ENCODE measurements at places on chromosomes 5 and 9.

DNA sequence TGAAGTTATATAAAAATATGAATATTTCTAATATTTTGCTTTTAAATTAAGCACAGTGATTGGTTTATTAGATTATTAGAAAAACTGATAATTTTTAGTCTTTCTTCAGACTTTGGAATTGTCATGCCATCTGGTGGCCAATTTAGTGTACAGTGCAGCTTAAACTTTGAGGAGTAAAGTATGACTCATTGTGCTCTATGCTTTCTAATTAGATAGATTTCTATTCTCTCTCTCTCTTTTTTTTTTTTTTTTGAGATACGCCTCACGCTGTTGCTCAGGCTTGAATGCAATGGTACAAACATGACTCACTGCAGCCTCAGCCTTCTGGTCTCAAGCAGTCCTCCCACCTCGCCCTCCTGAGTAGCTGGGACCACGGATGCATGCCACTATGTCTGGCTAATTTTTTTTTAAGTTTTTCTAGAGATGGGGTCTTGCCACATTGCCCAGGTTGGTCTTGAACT, 42.1 kb upstream of the GPR21 start:
- peak; percentile 36 for DNase-seq

- no peak for DNase-seq
Measured at GRCh38 chr9:28925157-28925556, 1351.9 kb upstream of the C9orf72 start.

DNA sequence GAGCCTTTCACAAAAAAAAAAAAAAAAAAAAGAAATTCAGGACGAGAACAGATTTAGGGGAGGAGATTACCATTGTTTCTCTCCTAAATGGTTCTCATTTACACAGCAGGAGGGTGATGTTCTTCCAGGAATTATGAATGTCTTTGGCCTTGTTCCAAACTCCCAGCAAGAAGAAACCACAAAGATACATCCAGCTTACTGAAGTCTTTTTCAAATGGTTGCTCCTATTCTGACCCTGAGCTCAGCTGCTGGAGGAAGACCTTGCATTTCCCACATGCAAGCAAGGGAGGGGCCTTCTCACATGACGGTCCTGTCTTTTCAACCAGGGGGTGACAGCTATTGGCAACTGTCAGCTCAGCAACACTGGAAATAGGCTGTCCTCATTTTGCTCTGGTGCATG, 203.0 kb upstream of the VLDLR start:
- DNase-seq = no peak

GRCh38 chr5:90022711-90023053, 386.9 kb downstream of the CETN3 start:
- no peak for DNase-seq

GRCh38 chr9:113665064-113665463, 201.5 kb downstream of the RGS3 start:
- no peak for DNase-seq

DNA sequence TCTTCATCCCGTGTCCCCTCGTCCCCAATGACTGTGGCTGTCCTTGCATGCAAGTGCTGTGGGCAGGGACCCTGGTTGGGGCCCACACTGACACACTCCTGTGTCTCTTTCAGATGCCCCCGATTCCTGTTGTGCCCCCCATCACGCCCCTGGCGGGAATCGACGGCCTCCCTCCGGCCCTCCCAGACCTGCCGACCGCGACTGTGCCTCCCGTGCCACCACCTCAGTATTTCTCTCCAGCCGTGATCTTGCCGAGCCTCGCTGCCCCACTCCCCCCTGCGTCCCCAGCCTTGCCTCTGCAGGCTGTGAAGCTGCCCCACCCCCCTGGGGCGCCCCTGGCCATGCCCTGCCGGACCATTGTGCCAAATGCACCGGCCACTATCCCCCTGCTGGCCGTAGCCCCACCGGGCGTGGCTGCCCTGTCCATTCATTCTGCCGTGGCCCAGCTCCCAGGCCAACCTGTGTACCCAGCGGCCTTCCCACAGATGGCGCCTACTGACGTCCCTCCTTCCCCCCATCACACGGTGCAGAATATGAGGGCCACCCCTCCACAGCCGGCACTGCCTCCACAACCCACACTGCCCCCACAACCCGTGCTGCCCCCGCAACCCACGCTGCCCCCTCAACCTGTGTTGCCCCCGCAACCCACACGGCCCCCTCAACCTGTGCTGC, 75.0 kb downstream of the WNK2 start:
- DNase-seq = no peak

GRCh38 chr9:115712981-115713380, 440.6 kb upstream of the PAPPA start:
- no peak for DNase-seq

DNA sequence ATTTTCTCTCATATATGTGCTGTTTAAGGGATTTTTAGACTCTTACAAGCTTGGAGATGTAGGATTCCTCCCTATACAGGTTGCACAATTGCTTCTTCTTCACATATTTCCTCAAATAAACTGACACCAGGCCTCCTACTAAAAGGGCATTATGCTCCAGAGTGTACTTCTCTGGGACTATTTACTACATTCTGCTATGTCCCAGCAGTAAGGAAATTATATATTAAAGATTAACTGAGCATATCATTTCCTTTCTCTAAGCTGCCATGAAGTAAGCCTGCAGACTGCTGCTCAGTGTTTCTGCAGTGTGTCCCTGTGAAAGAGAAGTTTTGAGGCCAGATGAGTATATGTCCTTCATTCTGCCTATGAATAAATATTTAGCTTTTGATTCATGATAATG, 356.9 kb upstream of the NUDT12 start:
- DNase-seq = no peak

DNA sequence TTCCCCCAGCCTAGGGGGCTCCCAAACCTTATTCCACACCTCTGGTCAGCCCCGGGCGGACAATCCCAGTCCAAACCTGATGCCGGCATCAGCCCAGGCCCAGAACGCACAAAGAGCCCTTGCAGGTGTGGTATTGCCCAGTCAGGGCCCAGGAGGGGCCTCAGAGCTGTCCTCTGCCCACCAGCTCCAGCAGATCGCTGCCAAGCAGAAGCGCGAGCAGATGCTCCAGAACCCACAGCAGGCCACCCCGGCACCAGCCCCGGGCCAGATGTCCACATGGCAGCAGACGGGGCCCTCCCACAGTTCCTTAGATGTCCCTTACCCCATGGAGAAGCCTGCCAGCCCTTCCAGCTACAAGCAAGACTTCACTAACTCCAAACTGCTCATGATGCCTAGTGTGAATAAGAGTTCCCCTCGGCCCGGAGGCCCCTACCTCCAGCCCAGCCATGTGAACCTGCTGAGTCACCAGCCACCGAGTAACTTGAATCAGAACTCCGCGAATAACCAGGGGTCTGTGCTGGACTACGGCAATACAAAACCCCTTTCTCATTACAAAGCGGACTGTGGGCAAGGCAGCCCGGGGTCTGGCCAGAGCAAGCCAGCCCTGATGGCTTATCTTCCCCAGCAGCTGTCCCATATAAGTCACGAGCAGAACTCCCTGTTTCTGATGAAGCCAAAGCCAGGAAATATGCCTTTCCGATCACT, 27.6 kb upstream of the LTC4S start:
- DNase-seq = no peak

DNA sequence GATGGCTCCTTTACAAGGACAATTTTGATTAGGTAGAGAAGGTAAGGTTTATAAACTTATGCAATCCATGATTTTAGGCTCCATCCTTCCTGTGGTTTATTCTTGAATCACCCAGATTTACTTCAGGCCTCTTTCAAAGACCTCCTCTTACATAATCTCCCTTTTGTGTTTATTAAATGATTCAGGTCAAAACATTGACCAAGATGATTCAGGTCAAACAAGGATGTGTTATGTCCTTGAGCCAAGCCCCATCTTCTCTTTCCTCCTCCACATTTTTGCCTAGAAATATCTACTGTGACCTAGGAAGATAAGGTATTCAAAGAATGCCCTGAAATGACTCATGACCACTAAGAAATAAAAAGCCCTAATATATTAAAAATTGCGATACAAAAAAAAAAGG, 31.8 kb upstream of the TLR4 start:
- DNase-seq = no peak

DNA sequence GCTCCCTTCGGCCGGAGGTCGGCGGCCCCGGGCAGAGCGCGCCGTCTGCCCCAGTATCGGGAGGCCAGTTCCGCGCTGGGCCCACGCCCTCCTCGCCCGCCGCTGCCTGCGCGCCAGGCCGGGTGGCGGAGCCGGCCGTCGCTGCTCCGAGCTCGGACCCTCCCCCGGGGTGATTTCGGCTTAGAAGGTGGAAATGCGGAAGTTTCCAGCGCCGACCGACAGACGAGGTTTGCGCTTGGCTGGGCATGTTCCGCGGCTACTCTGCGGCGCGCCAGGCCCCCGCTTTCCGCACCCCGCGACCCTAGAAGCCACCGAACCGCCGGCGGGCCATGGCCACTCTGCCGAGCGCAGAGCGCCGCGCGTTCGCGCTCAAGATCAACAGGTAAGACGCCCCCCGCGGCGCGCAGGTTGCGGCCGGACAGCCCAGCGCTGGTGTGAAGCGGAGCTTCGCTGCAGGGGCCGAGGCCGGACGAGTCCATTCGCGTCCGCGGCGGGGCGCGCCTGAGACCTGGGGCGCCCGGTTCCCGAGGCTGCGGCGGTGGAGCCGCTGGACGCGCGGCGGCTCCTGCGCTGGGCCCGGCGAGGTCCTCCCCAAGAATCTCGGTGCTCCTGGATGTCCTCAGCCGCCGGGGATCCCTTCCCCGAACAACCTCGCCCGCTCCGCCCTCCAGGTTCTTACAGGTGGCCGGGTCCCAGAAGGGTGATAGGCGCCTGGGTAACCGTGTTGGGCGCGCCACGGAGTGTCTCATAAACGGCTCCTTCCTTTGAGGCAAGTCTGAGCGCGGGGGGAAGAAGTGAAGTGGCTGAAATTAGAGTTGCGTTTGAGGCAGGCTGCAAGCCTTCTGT, at the start of gene DOCK8:
Gene DOCK8, plus strand, starts transcription at position 218 of the 846 bp plus-strand sequence. Its CDS starts 112 bp downstream, at position 330.
- peak; percentile 86 for DNase-seq

DNA sequence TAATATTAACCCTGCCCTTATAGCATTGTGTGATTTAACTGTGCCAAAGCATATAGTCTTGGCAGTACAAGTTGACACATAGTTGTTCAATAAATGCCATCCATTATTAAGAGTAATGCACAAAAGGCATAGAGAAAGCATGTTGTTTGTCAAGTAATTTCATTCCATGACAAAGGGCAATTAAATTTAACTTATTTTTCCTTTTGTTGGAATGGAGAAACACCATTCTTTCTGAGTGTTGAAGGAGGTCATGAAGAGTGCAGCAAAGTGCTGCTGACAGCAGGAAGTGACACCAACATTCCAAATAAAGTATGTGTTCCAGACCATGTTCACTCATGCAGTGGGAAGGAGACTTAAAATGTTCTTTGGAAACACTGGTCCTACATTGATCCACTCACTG, 29.1 kb downstream of the ANKDD1B start:
- DNase-seq = no peak

GRCh38 chr9:137385061-137385655, 37.8 kb downstream of the EXD3 start:
- no peak for DNase-seq

GRCh38 chr9:125137200-125137599, 6.1 kb downstream of the SCAI start:
- DNase-seq = no peak

DNA sequence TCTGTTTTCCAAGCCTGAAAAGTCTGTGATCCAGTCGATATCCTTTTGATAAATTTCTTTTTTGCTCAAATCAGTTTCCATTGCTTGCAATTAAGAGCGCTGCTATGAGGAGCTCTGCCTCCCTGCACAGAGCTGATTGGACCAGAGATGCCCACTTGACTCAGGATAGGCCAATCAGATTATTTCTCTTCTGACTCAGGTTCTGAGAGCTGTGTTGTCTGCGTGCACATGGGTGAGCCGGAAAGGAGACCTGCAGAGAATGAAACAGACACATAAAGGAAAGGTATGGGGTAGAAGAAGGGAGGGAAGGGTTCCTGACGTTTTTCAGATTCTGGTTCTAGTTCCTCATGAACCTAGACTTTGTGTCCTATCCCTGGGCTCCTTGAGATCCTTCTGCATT, 15.8 kb upstream of the FABP6 start:
- no peak for DNase-seq

GRCh38 chr5:66872736-66873331, 276.6 kb downstream of the MAST4 start:
- no peak for DNase-seq

- DNase-seq = no peak
Measured at GRCh38 chr9:137069508-137070091, 757 bp downstream of the SAPCD2 start.

GRCh38 chr9:73753171-73753570, 601.5 kb downstream of the ANXA1 start:
- DNase-seq = no peak

DNA sequence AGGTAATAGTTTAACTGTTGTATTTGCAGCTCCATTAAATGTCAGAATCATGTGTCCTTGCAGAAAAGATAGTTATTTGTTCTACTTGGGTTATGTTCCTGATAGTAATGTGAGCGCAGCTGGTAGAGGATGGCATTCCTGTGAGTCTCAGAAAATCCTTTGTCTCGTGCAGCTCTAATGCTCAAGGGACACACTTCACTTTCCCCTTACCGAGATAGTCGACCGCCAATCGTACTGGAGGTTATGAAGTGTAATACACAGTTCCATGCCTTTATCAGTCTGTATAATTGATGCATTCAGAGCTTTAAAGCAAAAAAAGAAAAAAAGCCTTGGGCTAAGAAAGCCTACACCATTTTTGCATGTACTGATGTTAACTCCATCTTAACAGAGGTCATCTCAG, 60.2 kb upstream of the SRP19 start:
- no peak for DNase-seq
